Suprapubic skin (tissue), 4 donors: ENCODE measurements at places on chromosomes 7 and 10. TPM values are rescaled to one million over a fixed set of nuclear protein-coding genes. Genes with fewer than 3 reads are reported as not detected.

DNA sequence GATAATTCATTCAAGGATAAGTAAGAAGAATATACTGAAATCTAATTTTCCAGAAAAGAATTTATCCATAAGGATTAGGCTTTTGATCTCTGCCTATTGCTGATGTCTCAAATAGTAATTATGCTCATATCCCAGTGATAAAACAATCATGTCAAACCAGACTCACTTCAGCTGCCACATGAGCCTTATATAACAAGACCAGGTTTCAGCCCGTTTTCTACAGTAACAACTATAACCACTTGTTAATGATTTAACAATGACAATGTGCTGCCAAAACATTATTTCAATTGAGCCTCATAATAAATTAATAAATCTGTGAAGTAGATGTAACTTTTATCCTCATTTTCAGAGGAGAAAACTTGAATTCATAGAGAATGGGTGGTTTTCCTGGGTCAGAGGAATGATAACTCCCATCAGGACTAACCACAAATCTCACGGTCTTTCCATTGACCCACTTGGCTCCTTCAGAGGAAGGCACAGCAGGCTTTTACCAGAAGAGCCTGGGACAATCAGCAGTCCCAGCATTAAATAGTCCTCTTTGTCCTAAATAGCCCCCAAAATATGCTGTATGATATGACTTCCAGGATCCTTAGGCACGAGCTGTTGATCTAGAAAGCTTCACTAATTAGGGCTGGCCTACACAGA lies 42.5 kb upstream of the SLIT1 start:
- no peak overlapping the region for H3K27ac ChIP-seq
- DNase-seq: no peak
- no peaks in the 10 kb centered on the region for H3K4me1 ChIP-seq

DNA sequence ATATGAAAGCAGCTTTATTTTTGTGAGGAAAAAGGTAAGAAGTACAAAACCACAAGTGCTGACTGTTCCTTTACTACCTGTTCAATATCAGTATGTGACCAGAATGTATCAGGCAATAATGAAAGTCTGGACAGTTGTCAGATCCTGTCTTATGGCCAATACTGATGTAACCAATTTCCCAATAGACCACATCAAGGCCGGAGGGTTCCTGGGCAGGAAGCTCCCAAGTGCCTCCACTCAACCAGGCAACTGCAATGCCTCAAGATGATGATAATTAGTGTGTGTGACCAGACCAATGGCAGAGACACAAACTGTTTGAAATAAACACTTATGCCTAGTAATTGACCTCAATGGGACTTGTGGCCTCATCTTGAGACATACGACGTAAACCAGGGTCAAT lies 149.4 kb upstream of the ASAH2 start:
- no peaks in the 10 kb centered on the region for H3K27me3 ChIP-seq
- no peak overlapping the region for H3K4me3 ChIP-seq
- no peak for DNase-seq

FAM25G gene
- 31.5 TPM for total RNA-seq

LDB3 gene
- 0.44 TPM for total RNA-seq
